ENCODE measurements at places on chromosomes 16 and 17.

DNA sequence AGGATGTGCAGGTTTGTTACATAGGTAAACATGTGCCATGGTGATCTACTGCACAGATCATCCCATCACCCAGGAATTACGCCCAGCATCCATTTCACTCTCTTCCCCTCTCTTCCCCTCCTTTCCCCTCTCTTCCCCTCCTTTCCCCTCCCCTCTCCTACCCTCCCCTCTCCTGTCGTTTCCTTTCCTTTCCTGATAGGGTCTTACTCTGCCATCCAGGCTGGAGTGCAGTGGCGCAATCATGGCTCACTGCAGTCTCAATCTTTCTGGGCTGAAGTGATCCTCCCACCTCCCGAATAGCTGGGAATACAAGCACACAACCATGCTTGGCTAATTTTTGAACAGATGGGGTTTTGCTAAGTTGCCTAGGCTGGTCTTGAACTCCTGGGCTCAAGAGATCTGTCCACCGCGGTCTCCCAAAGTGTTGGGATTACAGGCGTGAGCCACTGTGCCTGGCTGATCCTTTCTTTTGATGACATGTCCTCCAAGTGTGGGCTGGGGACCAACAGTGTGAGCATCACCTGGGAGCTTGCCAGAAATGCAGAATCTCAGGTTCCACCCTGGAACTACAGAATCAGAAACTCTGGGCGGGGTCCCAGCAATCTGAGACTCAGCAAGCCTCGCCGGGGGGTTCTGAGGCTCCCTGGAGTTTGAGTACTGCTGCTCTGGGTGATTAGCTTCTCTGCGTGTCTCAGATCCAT lies 10.8 kb downstream of the ATP2C2 start:
- no peak for DNase-seq

GRCh38 chr17:57226793-57227192 lies 29.5 kb upstream of the MSI2 start:
- no peak for DNase-seq

DNA sequence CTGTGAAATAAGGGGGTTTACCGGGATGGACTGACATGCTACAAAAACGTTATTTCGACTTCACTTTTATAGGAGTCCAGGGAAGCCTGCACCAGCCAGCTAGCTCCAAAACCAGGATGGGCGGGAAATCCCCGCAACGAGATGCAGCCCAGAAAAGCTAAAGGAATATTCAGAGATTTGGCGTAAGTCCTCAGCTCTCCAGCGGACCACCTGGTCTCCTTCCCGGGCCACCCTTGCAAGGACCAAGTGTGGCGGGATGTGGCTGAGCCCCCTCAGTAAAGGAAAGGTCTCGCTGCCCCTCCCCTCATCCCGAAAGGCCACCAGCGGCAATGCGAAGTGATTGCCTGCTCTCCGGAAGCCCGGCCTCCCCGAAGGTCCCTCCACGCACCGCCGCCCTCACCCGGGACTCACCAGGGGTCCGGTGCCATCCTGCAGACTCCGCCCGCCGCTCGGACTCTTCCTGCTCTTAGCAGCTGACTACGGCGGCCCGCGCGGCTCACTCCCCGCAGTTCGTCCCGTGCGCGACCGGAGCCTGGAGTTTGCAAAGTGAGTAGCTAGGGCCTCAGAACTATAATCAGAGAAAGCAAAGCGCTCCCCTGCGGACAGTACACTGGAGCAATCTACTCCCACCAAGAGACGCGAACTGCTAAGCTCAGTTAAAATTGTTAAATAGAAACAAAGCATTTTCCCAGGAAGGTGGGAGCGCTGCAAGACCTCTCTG lies at the start of gene STX8:
TSS of gene STX8 (minus strand) at position 440 of the 721 bp plus-strand sequence. CDS start at position 428, 12 bp downstream.
- DNase-seq: peak; percentile 75

- no peak for DNase-seq
Observed at GRCh38 chr16:75059411-75059810, 57.2 kb downstream of the LDHD start.

DNA sequence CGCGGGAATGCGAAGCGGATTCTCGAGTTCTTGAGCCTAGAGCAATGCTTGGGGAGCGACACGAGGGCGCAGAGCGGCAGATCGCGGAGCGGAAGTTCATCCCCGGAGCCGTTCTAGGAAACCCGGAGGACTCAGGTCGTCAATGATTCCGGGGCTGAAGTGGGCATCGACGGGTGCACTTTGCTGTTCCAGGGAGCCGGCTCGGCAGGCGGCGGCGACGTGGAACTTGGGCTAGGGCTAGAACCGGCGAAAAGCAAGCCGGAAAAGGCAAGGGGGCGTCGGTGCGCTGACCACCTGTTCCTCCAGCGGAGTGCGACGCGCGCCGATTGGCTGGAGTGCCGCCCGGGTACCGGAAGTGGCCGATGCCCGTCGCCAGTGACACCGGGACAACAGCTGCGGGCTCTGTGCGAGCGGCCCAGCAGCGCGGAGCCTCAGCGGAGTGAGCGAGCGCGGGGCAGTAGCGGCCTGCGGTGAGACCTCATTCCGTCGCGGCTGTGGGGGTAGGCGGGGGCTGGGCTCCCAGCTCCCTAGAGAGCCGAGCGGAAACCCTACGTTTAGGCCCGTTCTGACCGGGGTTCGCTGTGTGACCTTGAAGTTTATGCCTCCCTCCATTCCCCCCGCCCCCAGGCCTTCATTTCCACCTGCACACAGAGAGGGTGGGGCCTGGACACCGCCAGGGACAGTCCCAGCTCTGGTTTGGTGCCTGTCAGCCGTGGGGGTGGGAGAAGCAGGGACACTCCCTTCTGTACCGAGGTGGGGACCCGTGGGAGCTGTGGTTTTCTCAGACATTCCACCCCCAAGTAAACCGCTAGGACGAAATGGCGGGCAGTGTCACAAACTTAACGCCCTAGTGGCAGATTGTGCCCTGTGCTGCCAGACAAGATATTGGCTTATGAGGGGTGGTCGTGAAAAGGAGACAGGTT lies at the start of gene ZFP3:
TSS of gene ZFP3 (plus strand) at position 362 of the 923 bp plus-strand sequence. CDS start 13,038 bp downstream, outside the sequence.
- peak; percentile 57 for DNase-seq

- no peak for DNase-seq
Observed at GRCh38 chr16:31455601-31456314, 3.5 kb upstream of the ARMC5 start.

Measured in activated CD4-positive, alpha-beta T cell treated with anti-CD3 and anti-CD28 coated beads, Interleukin-2, amount 50 U/mL, for 1 hour (primary cell).